ENCODE measurements at places on chromosomes 16 and 17.

GRCh38 chr16:21617607-21618006, 18.2 kb downstream of the METTL9 start:
- no peak for DNase-seq

DNA sequence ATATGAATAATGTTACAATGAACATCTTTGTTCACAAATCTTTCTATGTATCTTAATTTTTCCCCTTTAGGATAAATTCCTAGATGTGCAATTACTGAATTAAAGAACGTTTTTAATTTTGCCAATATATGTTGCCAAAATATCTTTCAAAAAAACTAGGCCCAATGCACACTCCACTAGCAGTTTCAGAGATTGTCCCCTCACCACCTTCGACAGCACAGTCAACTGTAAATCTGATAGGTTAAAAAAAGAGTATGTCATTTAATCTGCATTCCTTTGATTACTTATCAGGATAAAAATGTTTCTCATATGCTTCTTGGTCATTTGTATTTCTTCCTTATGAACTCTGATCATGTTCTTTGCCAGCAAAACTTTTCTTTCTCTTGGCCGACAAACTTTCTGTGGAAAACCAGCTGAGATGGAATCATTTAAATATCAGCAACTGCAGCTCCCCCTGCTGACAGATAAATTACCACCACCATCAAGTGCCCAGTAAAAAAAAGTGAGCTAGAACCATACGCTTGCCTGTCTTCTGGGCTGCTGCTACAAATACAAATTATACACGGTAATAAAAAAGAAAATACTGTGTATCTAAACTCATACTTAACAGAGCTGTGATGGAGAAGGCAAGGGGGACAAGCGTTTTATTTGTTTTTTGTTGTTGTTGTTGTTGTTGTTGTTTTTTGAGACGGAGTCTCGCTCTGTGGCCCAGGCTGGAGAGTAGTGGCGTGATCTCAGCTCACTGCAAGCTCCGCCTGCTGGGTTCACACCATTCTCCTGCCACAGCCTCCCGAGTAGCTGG, 19.6 kb upstream of the KANSL1 start:
- no peak for DNase-seq

- no peak for DNase-seq
Observed at GRCh38 chr16:19524616-19525384, 1.1 kb downstream of the CCP110 start.

DNA sequence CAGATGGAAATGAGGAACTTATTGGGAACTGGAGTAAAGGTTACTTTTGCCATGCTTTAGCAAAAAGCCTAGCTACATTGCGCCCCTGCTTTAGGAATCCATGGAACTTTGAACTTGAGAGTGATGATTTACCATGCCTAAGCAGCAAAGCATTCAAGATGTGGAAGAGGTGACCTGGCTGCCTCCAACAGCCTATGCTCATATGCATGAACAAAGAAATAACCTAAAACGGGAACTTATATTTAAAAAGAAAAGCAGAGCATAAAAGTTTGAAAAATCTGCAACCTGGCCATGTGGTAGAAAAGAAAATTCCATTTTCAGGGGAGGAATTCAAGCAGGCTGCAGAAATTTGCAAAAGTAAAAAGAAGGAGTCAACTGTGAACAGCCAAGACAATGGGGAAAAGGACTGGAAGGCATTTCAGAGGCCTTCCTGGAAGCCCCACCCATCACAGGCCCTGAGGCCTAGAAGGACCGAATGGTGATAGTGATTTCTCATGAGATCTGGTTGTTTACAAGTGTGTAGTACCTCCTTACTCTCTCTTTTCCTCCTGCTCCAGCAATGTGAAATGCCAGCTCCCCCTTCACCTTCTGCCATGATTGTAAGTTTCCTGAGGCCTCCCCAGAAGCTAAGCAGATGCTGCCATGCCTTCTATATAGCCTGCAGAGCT, 48.7 kb downstream of the MRPS23 start:
- DNase-seq, result no peak

DNA sequence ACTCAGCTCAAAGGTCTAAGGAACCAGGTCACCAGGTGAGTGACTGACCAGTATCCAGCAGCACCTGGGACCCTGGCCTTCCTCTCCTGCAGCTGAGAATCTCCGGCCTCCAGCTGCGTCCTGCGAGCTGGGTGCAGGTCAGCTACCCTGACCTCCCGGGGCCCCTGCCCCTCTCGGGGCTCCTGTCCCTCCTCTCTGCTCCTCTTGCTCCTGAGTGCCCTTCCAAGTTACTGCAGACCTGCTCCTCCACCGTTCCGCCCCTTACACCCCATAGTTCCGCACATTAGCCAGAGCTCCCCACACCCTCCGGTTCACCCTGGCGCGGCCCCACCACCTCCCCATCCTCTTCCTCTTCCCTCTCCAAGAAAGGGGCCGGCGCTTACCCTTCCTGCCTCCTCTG, 10.6 kb downstream of the FOXJ1 start:
- no peak for DNase-seq

- DNase-seq, result no peak
Observed at GRCh38 chr17:31428111-31428510, 36.6 kb downstream of the RAB11FIP4 start.

DNA sequence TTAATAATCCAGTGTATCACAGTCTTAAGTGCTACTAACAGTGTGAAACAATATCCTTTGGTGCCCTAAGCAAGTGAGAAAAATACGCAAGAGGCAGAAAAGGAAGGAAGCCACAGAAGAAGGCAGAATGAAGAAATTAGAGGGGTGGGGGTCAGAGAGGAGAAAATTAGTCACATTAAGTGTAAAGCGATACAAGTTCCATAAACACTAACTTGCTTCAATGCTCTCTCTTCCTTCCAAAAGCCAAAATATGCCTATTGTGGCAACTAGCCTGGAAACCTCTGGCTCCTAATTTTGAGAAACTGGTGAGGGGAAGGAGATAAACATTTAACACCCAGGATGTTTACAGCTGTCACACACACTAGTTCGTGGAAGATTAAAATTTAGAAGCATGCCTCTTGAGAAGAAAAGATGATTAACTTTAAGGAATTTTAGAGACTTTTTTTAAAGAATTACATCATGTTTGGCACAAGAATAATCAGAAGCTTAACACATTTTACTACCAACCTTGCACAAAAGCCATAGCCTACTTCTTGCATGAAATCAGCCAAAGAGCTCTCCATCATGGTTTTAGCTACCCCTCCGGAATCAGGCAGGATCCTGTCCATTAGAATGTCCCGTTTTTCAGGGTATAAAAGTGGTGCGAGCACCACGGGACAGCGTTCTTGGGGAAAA, 44.7 kb downstream of the CNOT1 start:
- no peak for DNase-seq

- no peak for DNase-seq
Observed at GRCh38 chr17:27868565-27868964, 24.6 kb downstream of the LYRM9 start.

DNA sequence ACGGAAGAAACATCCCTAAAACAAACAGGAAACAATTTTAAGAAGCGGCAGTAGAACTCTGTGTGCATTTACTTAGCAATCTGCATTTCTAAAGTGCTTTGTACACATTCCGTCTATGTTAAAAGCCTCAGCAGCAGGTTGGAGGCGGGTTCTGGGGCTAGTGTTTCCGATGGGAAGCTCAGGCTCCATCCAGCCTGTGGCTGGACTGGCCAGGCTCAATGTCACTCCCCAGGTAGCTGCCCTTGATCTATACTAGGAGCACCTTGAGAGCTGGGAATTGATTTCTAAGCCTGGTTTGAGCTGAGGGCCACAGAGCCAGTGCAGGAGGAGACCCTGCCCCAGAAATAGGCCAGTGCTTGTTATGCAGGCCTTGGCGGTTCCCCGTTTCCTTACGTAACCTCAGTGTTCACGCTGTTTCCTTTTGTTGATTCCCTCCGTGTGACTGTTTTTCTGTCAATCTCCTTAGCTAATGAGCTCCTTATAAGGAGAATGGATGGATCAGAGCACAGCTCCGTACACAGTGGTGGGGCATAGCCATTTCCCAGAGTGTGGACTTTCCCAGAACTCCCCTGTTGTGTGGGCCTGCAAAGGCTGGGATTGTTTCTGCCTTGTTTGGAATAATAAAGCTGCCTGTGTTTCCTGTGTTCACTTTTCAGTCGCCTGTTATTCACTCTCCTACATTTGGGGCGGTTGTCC, 21.4 kb downstream of the ADORA2B start:
- DNase-seq, result no peak

DNA sequence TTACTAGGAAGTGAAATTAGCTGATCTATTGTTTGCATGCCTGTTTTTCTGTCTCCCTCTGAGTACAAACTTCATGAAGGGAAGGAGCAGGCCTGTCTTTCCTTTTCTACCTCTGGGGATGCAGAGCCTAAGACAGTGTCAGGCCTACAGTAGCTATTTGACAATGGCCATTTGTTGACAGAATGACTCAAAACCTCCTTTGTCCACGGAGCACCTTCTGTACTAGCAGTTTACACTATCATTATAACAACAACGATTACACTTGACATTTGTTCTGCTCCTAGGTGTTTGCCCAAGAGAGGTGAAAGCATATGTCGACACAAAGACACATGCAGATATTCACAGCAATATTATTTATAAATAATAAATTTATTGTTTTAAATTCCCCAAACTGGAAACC, 132.3 kb upstream of the IRX3 start:
- no peak for DNase-seq

GRCh38 chr17:13182854-13183253, 165.0 kb upstream of the ELAC2 start:
- DNase-seq, result no peak

GRCh38 chr16:87956365-87957231, 5.4 kb downstream of the BANP start:
- DNase-seq, result peak; percentile 71

DNA sequence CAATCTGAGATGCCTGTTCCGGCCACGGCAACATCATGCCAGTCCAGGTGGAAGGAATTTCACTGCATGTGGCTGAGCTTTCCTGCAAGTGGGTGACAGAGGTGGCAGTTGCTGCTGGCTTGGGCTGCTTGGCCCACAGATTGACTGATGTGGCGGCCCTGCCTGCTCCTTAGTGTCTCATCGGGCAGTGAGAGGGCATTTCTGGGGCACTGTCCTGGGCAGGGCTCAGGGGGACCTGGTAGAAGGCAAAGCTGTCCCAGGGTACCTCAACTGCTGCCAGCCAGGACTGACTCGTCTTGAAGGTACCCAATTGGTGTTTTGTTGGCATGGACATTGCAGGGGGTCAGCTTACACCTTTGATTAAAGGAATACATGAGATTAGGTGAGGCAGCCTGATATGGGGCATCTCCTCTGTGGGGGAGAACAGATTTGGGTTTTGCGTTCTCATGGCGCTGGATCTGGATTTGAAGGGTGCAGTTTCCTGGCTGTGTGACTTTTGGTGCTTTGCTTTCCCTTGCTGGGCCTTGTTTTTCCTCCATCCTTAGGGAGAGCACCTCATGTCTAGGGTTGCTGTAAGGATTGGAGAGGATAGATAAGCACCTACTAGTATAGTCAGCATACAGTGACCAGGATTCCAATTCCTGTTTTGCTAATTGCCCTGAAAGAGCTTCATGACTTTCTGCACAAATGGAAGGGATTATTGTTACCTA, 5.4 kb downstream of the CMIP start:
- no peak for DNase-seq

GRCh38 chr17:63528183-63528582, 5.0 kb downstream of the KCNH6 start:
- no peak for DNase-seq

DNA sequence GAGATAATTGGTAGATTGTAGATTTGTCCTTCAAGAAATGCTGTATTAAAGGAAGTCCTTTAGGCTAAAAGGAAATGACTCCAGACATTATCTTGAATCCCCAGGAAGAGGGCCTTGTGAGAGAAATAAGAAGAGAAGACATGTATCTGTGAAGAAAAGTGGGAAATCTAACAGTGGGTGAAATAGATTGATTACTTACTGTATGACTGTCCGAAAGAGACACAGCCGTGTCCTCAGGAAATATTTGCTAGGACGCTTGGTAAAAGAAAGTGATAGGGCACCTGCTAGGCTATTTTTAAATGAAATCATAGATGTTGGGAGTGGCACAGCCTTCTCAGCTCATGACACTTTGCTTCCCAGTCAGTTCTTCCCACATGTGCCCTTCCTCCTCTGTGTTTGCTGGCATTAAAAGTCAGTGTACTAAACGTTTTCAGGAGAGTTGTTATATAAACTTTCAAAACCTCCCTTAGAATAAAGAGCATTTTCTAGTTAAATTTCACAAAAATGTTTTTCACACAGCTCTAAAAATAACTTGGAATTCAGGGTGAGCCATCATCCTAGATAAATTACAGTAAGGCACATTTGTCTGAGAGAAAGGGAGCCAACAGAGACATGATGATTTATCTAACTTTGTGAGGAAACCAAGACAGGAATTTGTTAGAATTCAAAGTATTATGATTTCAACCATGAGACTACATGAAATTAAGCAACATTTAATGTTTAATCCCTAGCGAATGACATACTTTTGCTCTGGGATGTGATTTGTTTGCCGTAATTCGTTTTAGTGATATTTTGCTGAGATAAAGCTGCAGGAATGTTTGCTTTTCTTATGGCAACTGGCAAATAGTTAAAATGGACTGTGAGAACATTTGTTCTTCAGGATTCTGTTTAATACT, 35.0 kb downstream of the DHRS7B start:
- no peak for DNase-seq

GRCh38 chr16:49621241-49622083, 234.4 kb downstream of the ZNF423 start:
- DNase-seq, result no peak

GRCh38 chr17:69761767-69762321, 313.2 kb upstream of the KCNJ16 start:
- no peak for DNase-seq

GRCh38 chr17:41844971-41845370, 7.3 kb downstream of the KLHL10 start:
- DNase-seq, result no peak

All from heart left ventricle (tissue), 16 donors.